ENCODE measurements at places on chromosomes 5 and 9. TPM values are rescaled to one million over a fixed set of nuclear protein-coding genes. Genes with fewer than 3 reads are reported as not detected.

The ELAVL2 gene
- total RNA-seq = not detected

The PAEP gene
- total RNA-seq = not detected

The PCDHGC5 gene
- not detected for total RNA-seq

DNA sequence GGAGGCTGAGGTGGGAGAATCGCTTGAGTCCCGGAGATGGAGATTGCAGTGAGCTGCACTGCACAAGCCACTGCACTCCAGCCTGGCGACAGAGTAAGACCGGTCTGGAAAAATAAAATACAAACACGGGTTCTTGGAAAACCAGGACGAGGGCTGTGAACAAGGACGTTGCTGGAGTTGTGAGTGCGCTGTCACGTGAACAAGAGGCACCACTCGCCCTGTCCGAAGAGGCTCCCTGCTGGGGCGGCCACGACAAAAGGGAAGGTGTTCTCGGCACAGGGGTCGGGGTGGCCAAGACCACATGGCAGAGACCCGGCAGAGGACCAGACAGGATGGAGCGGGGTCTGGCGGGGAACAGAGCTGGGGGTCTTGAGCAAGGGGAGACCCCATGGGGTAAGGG, 30.6 kb upstream of the UBAC1 start:
- no peak for DNase-seq

The SAPCD2 gene
- 12.7 TPM for total RNA-seq

GRCh38 chr5:61329550-61330128, 2.4 kb upstream of the ZSWIM6 start:
- DNase-seq = no peak

GRCh38 chr5:74093561-74093960, 467.6 kb downstream of the ARHGEF28 start:
- DNase-seq = no peak

DNA sequence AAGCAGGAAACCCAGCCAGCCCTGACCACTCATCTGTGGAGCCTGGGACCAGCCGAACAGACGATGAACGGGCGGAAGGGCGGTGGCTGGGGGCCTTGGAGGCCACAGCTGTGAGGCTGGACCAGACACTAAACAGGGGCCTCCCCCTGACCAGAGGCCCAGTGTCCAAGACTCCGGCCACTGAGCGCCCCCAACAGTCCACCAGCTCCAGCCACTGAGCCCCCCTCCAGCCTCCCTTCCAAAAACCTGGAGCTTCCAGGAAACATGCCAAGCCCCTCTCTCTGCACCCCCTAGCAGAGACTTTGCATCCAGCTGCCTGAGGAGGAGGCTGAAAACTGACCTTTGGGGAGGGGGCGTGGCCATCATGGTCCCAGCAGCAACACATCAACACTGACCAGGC, 23.2 kb downstream of the CNTFR start:
- DNase-seq = no peak

DNA sequence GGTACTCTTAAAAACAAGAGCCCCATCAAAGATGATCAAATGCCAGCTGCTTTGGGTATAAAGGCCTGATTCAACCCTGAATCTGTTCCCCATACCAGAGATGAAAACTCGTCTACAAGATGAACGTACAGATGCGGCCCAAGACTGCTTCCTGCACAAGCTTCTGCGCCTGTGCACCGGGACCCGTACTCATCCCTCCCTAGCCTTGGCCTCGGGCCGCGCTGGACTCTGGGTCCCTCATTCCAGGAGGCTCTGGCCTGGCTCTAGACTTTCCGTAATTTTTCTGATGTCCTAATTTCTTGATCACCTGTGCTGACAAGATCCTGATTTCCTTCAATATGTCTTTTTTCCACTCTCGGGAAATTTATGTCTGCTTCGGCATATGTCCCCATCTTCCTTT, 612.3 kb downstream of the BNC2 start:
- no peak for DNase-seq

- no peak for DNase-seq
Observed at GRCh38 chr5:135718651-135719050, 115.8 kb upstream of the SLC25A48 start.

The FAM81B gene
- total RNA-seq = not detected

The OR13C9 gene
- total RNA-seq = not detected

The RHOBTB3 gene
- 0.33 TPM for total RNA-seq

DNA sequence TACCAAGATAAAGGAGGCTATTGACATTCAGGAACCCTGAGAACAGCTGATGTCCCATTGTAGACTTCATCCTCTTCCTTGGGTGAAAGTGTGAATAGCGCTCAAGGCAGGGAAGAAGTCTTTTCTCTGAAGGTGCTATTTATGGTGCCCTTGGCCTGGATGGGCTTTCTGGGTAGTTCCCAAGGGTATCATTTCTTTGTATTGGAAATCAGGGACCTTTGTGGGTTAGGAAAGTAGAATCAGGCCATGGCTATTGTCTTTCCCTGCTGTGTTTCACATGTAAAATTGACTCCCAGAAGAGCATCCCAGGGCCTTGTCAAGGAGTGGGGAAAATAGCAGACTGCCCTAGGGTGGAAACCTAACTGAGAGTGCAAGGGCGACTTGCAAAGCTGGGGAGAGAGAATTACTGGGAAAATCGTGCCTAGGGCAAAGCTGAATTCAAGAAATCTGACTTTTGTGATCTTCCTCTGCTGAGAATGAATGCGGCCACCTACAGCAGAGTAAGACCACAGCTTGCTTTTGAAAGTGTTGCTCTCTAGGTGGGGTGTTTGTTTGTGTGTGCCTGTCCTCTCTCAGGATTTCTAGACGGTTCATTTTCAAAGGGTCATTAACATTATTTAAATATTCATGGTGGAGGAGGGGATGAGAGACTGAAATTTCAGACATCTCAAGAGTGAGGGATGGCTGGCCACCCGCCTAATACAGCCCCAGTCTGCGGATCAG, 160.6 kb downstream of the C9orf152 start:
- DNase-seq = no peak

The NKD2 gene
- 0.20 TPM for total RNA-seq

The RELL2 gene
- 26.2 TPM for total RNA-seq

All from CD8-positive, alpha-beta memory T cell (primary cell).